RPMI8226 (cell line): ENCODE measurements at places on chromosomes 11 and 22.
A peak's percentile ranks its signal among the peaks of the same experiment; 100 is the strongest.

DNA sequence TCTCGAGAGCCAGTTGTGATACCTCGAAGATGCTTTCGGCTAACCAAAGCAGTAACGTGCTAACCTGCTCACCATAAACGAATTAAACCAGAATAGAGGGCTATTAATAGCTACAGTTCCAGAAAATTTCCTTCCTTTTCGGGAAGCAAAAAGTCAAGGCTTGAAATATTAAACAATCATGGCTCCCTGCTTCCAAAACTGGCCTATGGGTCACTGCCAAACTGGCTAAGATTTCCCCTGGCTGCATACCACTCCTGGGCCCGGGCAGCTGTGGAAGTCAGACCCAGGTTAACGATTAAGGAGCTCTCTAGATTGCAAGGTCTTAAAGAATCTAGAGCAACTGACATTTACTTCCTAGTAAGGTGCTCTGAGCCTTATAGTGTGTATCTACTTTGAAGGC is 1.7 kb downstream of the AMOTL1 start:
- no peak for DNase-seq

GRCh38 chr11:82523141-82523540 is 210.5 kb downstream of the FAM181B start:
- DNase-seq: no peak

DNA sequence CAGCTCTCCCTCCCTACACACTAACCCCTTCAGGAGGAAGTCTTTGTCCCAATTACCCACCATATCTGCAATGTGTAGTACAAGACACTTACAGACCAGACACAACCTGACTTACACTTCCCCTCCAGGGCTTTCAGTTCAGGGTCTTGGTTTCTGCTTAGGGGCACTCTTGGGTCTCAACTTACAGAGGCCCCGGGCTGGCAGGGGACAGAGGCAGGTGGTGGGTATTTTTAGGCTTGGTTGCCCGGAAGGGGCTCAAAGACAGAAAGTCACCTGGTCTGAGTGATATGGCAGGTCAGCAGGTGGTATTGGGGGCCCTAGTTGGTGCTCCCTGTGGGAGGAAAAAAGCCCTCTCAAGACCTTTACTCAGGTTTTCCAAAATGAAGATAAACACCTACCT is 3.4 kb upstream of the TMEM184B start:
- peak; percentile 40 for DNase-seq

DNA sequence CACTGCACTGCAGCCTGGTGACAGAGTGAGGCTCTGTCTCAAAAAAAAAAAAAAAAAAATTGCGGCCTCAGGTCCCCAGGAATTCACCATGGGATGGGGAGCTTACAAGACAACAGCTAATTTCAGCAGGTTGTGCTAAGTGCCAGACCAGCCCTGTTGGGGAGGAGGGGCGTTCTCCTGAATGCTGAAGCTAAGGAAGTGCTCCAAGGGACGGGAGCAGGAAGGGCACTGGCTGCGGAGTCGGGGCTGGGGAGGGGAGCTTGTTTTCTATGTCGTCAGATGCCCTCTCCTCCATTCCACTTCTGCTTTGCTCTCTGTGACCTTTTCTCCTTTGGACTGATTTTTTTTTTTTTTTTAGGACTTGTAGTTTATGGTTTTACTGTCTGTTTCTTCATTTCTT is 4.5 kb downstream of the ADAMTS15 start:
- no peak for DNase-seq

DNA sequence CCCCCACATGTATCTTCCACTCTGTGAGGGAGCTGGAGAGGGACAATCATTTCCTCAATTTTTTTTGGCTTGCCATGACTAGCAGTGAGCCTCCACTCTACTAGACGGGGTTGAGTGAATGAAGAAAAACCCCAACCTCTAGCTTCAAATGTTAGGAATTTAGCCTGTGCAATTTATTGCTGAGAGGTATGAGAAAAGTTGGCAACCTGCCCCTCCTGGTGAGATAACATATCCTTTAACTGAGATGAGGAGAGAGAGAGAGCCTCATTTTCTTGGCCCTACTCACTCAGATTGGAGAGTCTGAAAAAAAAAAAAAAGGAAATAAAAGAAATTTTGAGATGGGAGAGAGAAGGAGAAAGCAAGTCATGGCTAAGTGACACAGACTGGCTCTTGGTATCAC is 218.2 kb upstream of the CARD18 start:
- DNase-seq: no peak

DNA sequence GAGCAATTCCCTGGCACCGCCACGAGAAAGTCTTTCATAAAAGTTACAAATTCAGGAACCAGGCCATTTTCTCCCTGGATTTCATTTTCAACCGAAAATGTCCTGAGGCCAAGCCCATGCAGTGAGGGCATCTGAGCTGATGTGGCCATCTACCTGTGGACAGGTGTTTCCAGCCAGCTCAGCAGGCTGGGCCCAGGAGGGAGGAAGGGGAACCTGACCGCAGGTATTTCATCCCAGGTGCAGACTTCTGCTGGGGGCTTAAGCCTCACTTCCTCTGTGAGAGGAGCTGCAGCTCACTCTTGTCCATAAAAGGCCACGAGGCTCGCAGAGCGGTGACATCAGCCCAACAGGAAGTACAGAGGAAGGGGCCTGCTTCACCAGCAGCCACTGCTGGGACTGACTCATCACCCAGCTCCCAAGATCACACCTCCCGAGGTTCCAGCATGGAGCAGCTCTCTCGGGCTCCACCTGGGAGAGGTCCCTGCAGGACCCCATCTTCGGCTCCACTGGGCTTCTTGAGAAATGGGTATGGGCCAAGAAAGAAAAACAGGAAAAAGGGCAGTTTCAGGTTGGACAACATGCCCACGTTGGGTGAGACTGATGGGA is 56.4 kb downstream of the MYH9 start:
- DNase-seq: peak; percentile 94

GRCh38 chr11:119318240-119319135 is 1.6 kb upstream of the MCAM start:
- no peak for DNase-seq

GRCh38 chr11:126053415-126054286 is 9.0 kb downstream of the CDON start:
- DNase-seq: no peak

GRCh38 chr22:19187716-19188563 is 9.4 kb upstream of the SLC25A1 start:
- no peak for DNase-seq

GRCh38 chr22:39955675-39956074 is 4.5 kb upstream of the TMA7B start:
- no peak for DNase-seq

- DNase-seq: no peak
Measured at GRCh38 chr11:24068197-24068596, 428.7 kb upstream of the LUZP2 start.

DNA sequence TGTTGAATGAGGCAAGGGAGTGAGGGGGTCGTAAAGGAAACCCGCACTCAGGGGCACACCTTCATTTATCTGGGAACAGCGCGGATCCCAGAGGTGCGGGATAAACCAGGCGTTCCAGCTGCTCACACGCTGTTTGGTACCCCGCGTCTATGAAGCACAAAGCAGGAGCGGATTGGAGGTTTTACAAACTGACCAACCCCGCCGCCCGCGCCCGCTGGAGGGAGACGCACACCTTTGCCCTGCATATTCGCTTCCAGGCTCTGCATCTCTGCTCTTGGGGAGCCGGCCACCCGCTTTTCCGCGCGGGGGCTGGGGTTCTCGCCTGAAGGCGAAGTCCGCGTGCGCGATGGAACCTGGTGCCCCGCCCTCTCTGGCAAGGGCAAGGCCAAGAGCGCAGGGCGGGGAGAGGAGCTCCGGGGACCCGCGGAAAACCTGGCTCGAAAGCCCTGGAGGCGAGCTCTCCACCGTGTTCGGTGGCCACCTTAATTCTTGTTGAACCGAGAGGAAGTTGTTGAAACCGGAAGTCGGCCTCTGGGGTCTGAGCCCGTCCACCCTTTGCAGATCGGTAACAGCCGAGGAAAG is 6.8 kb upstream of the ALX4 start:
- peak; percentile 29 for DNase-seq

- DNase-seq: peak; percentile 24
Measured at GRCh38 chr22:20211997-20212753, 55.9 kb downstream of the RTN4R start.

GRCh38 chr11:10561043-10561818 is 7.2 kb downstream of the LYVE1 start:
- DNase-seq: no peak

- DNase-seq: peak; percentile 2
Measured at GRCh38 chr11:3196161-3197043, 22.2 kb downstream of the MRGPRG start.

DNA sequence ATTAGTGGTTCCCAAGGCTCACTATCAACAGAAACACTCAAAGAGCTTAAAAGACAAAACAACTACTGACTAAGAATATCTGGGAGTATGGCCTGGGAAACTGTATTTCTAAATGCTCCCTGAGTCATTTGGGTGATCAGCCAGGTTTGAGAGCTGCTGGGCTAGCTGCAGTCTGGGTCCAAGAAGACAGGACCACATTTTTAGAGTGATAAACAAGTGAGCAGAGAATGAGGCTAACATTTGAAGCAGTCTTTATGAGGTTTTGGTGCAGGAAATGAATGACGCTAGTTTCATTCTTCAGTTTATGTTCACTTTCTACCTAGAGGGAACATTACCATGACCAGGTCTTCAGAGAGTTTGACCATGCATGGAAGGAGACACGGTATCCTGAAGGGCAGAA is 97.7 kb downstream of the TEAD1 start:
- DNase-seq: no peak
